Activated T-cell treated with anti-CD3 and anti-CD28 coated beads for 1 hour (primary cell): ENCODE measurements at places on chromosomes 12 and 14.

DNA sequence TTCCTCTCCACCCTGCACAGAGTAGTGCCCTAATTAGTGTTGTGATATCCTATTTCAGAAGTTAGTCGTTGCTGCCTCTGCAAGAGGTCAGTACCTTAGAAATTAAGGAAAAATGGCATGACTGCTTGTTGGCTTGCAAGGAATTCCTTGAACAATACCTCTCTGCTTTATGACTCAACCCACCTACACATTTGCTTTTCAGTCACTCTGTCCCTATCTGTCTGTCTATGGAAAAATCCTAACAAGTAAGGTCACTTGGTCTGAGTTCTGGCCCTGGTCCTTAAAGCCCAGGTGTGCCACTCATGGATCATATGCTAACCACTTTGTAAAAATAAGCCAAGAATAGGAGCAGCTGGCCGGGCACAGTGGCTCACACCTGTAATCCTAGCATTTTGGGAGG is 116.4 kb upstream of the ATF1 start:
- no peak for DNase-seq

- no peak for DNase-seq
Observed at GRCh38 chr12:28698553-28698952, 450.5 kb upstream of the FAR2 start.

DNA sequence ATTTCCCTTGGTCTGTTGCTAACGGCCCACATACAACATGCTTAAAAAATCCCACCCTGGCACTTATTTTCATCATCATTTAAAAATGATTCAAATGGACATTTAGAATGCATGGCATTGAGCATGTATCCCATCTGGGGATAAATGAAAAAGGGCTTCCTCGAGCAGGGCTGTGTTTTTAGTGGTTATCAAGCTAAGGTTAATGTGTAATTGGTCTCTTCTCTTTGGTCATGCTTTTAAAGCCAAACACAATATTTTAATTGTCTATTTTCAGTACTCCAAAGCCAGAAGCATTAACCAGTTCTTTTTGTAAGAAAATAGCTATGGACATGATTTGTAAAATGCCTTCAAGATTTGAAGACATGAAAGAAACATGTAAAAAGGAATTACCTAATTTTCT is 1.9 kb upstream of the TRHDE start:
- no peak for DNase-seq

DNA sequence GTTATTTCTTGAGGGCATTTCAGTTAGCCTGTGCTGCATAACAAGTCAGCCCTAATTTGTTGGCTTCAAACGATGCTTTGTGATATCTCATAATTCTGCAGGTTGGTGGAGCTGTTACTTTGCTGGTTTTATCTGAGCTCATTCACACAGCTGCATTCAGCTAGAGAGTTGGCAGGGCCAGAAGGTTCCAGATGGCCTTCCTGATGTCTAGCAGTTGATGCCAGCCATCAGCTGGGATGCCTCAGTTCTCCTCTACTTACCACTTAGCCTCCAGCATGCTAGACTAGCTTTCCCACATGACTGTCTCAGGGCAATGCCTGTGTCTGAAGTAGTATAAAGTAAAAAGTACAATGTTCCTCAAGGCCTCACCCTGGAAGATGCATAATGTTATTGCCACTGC is 130.6 kb downstream of the SLC35F4 start:
- no peak for DNase-seq

DNA sequence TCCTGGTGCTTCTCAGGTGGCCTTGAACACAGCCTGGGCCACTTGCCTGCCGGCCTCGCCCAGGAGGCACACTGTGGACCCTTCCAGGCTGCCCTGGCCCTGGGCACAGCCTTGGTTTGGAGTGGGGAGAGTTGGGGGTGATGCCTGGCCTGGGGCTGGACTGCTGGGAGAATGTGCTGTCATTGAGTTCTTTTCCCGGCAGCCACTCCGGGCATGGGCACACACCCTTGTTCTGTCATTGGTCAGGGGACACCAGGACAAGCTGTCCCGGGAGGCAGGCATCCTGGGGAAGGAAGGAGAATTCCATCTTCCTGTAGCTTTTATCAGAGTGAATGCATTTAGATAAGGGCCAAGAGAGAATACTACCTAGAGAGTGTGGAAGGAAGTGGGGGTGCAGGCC is 61.8 kb upstream of the RIN3 start:
- DNase-seq = no peak

DNA sequence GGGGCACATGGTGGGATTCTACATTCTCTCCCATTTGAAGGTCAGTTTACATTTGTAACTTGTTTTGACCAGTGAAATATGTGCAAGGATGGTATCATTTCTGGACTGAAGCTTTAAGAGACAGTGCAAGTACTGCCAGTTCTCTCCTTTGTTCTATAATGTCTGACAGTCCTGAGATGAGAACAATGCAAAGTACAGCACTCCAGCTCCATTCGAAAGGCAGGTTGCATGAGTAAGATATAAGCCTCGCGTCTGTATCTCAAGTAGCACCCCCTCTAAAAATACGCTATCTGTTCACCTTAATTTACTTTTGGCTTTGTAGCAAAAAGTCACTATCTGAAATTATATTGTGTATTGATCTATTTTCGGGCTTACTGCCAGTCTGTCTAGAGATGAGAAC is 1122.2 kb upstream of the TMEM132C start:
- DNase-seq = no peak
